Peyer's patch (tissue), 4 donors: ENCODE measurements at places on chromosomes 13 and 19.

GRCh38 chr13:53638040-53638439 lies 609.4 kb downstream of the OLFM4 start:
- no peak for DNase-seq

DNA sequence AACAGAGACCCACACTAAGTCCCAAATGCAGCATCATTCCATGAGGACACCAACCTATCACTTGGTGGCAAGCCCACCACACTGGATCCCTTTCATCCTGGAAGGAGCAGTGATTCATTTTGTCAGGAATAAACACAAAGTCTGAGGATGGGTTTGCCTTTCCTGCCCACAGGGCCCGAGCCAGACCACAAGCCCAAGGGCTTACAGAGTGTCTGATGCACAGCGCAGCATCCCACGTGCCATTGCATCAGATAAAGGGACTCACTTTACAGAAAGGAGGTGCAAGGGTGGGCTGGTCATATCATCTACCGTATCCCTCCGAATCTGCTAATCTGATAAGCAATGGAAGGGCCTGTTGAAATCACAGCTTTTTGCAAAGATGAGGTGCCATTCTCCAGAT lies 12.2 kb upstream of the KCTD15 start:
- no peak for DNase-seq

GRCh38 chr13:109154546-109154945 lies 525.1 kb downstream of the MYO16 start:
- no peak for DNase-seq

- DNase-seq: no peak
Observed at GRCh38 chr19:43476606-43477005, 11.2 kb upstream of the LYPD3 start.
